ENCODE measurements at places on chromosomes 5 and 9.

- DNase-seq = no peak
These were observed 77.2 kb downstream of the ATP10B start for GRCh38 chr5:160774666-160775315.

DNA sequence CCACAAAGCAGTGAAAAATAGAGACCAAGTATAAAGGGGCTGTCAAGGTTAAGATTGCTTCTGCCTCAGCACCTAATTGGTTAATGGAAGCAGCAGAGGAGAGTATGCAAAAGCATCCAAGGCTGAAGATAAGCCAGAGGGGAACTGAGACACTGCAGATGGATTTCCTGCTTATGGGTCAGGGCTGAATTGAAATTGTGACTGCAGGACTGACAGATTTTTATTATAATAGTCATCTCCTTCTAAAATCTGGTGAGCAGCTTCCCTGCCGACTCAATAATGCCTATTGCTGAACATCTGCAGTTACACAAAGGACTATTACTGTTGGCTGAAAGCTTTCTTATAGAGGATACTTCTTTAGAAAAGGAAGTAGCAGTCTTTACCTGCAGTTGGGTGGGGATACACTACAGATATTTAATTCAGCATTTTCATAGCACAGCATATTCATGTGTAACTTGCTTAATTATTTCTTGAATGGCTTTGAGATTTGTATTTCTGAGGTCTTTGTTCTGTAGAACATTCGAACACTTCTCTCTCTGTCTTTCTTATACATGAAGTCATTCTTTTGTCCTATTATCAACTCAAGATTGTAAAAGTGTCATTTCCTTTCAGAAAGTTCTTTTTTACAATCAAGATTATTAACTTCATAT, 363.0 kb upstream of the RIOK2 start:
- DNase-seq = no peak

GRCh38 chr9:129995409-129996160, 47.4 kb downstream of the FNBP1 start:
- DNase-seq = no peak

GRCh38 chr5:61559722-61560121, 227.7 kb downstream of the ZSWIM6 start:
- no peak for DNase-seq

DNA sequence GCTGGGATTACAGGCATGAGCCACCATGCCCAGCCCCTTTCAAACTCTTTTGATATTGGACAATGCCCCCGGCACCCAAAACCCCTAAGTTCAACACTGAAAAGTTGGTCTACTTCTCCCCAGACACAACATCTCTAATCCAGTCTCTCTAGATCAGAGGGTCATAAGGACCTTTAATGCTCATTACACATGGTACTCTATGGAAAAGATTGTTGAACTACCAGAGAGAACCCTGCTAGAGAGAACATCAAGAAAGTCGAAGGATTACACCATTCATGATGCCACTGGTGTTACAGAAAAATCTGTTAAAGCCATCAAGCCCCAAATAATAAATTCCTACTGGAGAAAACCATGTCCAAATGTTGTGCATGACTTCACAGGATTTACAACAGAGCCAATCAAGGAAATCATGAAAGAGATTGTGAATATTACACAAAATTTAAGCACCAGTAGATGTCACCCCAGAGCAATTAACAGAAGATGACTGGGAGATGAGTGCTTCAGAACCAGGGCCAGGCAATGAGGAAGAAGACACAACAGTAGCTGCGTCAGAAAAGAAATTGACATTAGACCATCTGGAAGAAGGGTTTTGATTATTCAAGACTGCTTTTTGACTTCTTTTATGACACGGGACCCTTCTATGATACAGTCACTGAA, 28.3 kb upstream of the NIPAL4 start:
- no peak for DNase-seq

- no peak for DNase-seq
These were observed 205.4 kb downstream of the LURAP1L start for GRCh38 chr9:12980085-12980851.
